ENCODE measurements at places on chromosomes 1 and 21.
A peak's percentile ranks its signal among the peaks of the same experiment; 100 is the strongest.

GRCh38 chr21:43893536-43894205 is 28.6 kb downstream of the AGPAT3 start:
- no peak for ATAC-seq

DNA sequence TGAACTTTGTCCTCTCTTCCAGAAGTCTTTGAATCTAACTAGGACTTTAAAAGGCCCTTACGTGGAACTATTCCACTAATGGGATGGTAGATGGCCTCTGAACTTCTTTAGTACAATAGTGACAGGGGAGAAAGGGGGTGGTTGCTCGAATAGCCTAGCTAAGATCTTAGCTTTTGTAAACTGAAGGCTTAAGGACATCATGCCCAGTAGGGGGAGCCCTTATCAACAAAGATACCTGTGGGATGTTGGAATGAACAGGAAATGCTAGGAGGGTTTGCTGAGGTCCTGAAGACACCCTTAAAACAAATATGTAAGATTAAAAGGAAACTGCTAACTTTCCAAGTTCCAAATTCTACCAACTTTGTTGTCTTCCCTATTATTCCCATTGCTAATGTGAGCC is 33.2 kb downstream of the NHLH2 start:
- peak; percentile 35 for ATAC-seq

DNA sequence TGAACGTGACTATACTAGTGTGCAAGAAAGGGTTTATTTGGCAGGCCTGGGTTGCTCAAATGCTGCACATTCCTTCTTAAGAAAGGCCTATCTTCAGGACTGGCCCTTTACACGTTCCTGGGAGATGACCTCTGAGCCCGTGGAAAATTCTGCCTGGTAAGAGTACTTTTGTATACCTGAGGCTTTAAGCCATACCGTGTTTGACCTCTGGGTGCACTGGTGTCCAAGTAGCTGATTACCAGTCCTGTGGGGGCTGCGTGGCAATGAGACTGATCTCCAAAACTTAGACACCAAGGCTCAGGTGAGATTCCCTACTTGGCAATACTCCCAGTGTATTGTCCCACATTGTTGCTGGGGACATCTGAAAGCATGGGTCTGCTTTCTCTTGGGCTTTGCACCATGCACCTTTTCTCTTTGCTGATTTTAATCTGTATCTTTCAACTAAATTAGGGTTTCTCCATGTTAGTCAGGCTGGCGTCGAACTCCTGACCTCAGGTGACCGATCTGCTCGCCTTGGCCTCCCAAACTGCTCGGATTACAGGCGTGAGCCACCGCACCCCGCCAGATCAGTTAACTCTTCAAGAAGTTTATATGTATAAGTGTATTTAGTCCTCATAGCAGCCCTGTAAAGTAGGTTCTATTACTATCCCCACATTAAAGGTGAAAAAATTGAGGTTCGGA is 44.5 kb downstream of the TRIM33 start:
- ATAC-seq, result no peak

GRCh38 chr1:207676153-207676552 is 31.2 kb downstream of the CR1L start:
- ATAC-seq, result no peak

DNA sequence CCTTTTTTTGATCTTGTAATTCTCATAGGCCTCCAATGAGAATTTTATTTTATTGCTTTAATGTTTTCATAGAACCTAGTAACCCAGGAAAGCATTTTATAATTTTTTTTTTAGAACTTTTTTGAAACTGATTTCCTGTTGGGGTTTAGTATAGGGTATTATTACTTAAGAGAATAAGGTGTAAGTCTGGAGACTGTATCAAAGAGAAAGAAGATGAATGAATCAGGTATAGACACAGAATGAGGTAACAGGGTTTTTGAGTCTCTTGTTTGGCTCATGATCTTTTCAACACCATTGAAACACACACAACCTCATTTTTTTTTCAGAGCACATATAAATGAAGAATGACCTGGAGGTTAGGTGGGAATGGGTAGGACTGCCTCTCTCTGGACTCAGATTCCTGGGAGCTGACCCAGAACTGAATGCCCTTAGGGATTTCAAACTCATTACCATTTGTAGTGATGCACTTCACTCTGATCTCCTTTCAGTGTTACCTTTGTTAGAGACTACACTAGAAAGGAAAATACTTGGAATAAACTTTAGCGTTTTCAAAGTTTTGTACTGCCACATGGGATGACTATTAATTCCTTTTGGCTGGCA is 51.0 kb downstream of the EPB41 start:
- ATAC-seq, result no peak

- ATAC-seq, result no peak
Measured at GRCh38 chr1:43796111-43796581, 88.8 kb downstream of the ST3GAL3 start.

GRCh38 chr1:41053316-41053715 is 31.8 kb upstream of the SLFNL1 start:
- ATAC-seq, result no peak

DNA sequence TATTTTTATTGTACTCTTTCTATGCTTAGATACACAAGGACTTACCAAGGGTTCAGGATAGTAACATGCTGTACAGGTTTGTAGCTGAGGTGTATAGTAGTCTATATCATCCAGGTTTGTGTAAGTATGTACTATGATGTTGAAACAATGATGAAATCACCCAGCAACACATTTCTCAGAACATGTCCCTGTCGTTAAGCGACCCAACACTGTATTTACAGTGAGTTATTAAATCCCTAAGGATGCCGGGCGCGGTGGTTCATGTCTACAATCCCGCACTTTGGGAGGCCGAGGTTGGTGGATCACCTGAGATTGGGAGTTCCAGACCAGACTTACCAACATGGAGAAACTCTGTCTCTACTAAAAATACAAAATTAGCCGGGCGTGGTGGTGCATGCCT is 21.6 kb upstream of the RCOR3 start:
- ATAC-seq, result no peak
